ENCODE measurements at places on chromosomes 12 and 14. TPM values are rescaled to one million over a fixed set of nuclear protein-coding genes. Genes with fewer than 3 reads are reported as not detected.

ADAM21 gene
- not detected for total RNA-seq

RNF212B gene
- total RNA-seq = not detected

CDKL1 gene
- 12.1 TPM for total RNA-seq

PUS1 gene
- 48.6 TPM for total RNA-seq

TMEM63C gene
- 1.4 TPM for total RNA-seq

STXBP6 gene
- total RNA-seq = not detected

GPR135 gene
- 2.4 TPM for total RNA-seq

GRCh38 chr14:50447461-50447860, 50.8 kb upstream of the CDKL1 start:
- no peak for DNase-seq
- no peak overlapping the region for H3K4me3 ChIP-seq
- H3K27me3 ChIP-seq = no peaks in the 10 kb centered on the region
- no peak overlapping the region for H3K27ac ChIP-seq

GRCh38 chr12:32105986-32106516, 596 bp upstream of the BICD1 start:
- peak overlapping the region; percentile 85 for H3K27ac ChIP-seq
- no peaks in the 10 kb centered on the region for H3K27me3 ChIP-seq
- no peak for DNase-seq
- no peaks in the 10 kb centered on the region for H3K36me3 ChIP-seq
- H3K4me1 ChIP-seq = peaks cover 18% of the 10 kb centered on the region
- peak overlapping the region; percentile 90 for H3K4me3 ChIP-seq

- H3K4me3 ChIP-seq = no peak overlapping the region
- no peak for DNase-seq
- peaks cover 11% of the 10 kb centered on the region for H3K4me1 ChIP-seq
- H3K36me3 ChIP-seq = no peaks in the 10 kb centered on the region
Measured at GRCh38 chr12:124746649-124747425, 116.8 kb downstream of the SCARB1 start.

DNA sequence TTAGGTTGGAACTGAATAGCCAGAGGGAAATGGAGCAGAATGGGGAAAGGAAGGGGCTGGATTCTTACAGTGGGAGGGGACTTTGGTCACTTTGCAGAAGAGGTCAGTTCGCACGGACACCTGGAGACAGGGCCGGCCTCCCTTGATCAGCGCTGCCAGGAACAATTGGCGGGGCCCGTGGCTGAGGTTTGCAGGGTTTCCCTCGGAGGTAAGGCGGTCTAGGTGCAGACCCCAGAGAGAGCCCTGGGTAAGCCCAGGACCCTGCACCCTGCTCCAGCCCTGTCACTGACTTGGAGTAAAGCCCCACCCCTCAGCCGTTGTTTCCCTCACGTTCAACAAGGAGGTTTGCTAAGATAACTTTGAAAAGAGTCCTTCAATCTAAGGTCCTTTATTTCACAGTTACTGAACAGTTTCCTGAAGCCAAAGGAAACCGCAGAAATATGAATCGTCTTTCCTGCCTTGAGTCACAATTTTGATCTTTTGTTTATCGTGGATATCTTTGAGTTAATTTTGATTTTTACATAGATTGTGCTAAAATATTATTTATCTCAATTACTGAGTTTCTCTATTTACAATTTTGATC, 231.4 kb upstream of the RTL1 start:
- no peaks in the 10 kb centered on the region for H3K36me3 ChIP-seq
- no peak overlapping the region for H3K27ac ChIP-seq
- H3K4me3 ChIP-seq = peak overlapping the region; percentile 23
- H3K27me3 ChIP-seq = peaks cover 20% of the 10 kb centered on the region

GRCh38 chr14:20306079-20306423, 300 bp upstream of the TTC5 start:
- peak overlapping the region; percentile 92 for H3K4me3 ChIP-seq
- peaks cover 19% of the 10 kb centered on the region for H3K4me1 ChIP-seq
- peak overlapping the region; percentile 85 for H3K27ac ChIP-seq

DNA sequence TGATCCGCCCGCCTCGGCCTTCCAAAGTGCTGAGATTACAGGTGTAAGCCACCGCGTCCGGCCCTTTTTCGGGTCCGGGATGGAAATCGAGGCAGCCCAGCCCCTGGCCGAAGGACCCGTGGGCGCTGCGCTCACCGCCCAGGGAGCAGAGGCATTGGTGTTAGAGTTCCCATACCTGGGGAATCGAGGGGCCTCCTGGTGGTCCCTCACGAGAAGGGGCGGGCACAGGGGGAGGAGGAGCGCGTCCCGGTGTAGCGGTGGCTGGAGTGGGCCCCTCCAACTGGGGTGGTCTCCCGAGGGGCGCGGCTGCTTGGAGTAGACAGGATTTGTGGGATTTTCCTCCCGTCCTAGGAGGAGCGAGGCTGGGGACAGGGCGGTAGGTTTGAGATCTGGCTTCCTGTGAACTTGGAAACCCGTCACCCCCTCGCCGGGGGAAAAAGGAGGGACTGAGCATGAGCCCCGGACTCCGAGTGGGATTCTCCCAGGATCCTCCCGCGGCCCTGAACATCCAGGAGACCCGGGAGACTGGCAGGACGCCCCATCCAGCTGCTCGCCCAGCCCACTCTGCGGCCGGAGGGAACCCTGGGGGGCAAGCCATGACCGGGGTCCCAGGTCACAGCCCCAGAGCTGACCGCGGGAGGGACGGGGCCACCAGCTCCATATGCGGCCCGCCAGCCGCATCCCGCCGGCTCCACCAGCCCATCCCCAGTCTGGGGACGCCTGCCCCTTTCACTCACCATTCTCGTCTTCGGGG, 70.9 kb downstream of the ASCL4 start:
- H3K4me3 ChIP-seq = no peak overlapping the region
- no peaks in the 10 kb centered on the region for H3K36me3 ChIP-seq
- H3K27me3 ChIP-seq = peaks cover 75% of the 10 kb centered on the region
- DNase-seq = no peak
- no peak overlapping the region for H3K27ac ChIP-seq
- H3K4me1 ChIP-seq = peaks cover 3% of the 10 kb centered on the region

- H3K27ac ChIP-seq = no peak overlapping the region
- no peak overlapping the region for H3K4me3 ChIP-seq
- DNase-seq = no peak
- H3K4me1 ChIP-seq = no peaks in the 10 kb centered on the region
- H3K27me3 ChIP-seq = no peaks in the 10 kb centered on the region
Measured at GRCh38 chr12:58500399-58500798, 419.9 kb downstream of the LRIG3 start.

DNA sequence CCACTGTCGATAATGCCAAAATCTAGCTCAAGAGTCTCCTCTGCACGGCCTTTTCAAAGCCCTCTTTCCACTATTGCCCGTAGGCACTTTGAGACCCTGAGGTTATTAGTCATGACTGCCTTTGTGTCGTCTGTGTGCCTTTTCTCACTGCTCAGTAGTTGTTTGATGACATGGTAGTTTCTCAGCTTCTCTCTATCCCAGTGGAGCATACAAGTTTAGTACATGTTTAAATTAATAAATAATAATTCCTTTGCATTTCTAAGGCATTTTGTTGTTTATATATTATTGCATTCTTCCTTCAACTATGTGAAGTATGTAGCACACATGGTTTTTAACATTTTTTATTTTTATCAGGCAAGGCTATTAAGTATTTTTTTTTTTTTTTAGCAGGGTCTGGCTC, 458.1 kb downstream of the PCNX1 start:
- H3K36me3 ChIP-seq = peaks cover 5% of the 10 kb centered on the region
- no peak overlapping the region for H3K4me3 ChIP-seq
- H3K27ac ChIP-seq = no peak overlapping the region
- peaks cover 19% of the 10 kb centered on the region for H3K4me1 ChIP-seq
- no peaks in the 10 kb centered on the region for H3K27me3 ChIP-seq

- H3K27ac ChIP-seq = peak overlapping the region; percentile 54
- peak overlapping the region; percentile 12 for H3K4me3 ChIP-seq
- peaks cover 25% of the 10 kb centered on the region for H3K4me1 ChIP-seq
- no peaks in the 10 kb centered on the region for H3K36me3 ChIP-seq
Measured at GRCh38 chr14:64723691-64724577, 19.7 kb downstream of the PLEKHG3 start.

GRCh38 chr12:51910168-51910567, 2.9 kb downstream of the ACVRL1 start:
- H3K27ac ChIP-seq = no peak overlapping the region
- no peak for DNase-seq
- no peaks in the 10 kb centered on the region for H3K4me1 ChIP-seq

DNA sequence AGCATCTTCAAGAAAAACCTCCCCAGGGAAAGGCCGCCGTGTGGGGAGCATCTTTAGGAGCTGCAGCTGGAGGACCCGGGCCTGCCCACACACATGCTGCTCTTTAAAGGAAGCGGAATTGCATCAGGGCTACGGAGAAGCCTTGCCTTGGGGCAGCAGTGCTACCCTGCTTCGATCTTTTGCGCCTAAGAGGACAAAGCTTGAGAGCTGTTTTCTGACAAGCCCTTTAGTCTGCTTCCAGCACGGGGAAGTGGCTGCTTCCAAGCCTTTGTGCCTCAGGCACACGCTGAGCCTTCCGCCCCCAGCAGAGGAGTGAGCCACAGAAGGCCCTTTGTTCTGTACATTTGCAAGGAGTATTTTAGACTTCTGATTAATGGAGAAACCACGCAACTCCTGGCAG, 31.5 kb downstream of the COA8 start:
- H3K4me1 ChIP-seq = peaks cover 3% of the 10 kb centered on the region
- no peaks in the 10 kb centered on the region for H3K27me3 ChIP-seq
- peaks cover 1% of the 10 kb centered on the region for H3K36me3 ChIP-seq
- DNase-seq = no peak
- no peak overlapping the region for H3K4me3 ChIP-seq
- no peak overlapping the region for H3K27ac ChIP-seq

Measured in activated naive CD8-positive, alpha-beta T cell treated with anti-CD3 and anti-CD28 coated beads, Interleukin-2, amount 10 ng/mL, durations not matched to agents 7 days and 5 days (primary cell).